ENCODE measurements at places on chromosomes 12 and 14.

DNA sequence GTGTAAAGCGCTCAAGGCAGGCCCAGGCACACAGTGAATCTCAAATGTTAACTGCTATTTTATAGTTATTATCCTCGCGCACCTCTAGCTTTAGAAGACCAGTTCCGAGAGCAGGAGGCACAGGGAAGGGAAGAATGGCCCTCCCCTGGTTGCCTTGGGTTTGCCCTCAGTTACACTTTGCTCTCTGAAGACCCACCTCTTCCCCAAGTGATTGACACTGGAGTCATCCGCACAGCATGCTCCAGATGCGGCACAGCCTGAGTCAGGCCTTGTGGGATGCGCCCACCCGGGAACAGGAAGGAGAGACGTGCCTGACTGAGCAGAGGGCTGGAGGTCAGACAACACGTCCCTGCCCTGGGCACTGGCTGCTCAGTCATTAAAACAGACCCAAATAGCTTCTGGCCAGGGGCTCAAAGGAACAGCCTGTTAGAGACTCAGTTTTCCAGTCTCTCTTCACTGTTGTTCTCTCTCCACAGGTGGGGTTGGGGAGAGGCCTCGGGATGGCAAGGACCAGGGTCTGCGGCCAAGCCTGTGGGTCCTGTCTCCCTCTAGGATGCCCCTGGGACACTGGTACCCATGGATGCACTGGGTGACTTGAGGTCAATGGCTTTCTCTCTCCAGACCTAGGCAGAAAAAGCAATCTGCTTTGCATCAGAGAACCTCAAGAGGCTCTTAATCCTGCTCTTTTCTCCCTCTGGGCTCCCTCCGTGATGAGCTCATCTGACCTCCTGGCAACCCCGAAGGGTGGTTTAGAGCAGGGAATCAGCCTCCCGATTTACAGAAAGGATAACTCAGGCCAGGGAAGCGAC is 13.6 kb upstream of the MLXIP start:
- peak; percentile 93 for DNase-seq
- peaks cover 3% of the 10 kb centered on the region for H3K36me3 ChIP-seq
- peak overlapping the region; percentile 83 for H3K27ac ChIP-seq
- peaks cover 30% of the 10 kb centered on the region for H3K4me1 ChIP-seq
- H3K27me3 ChIP-seq, result no peaks in the 10 kb centered on the region

DNA sequence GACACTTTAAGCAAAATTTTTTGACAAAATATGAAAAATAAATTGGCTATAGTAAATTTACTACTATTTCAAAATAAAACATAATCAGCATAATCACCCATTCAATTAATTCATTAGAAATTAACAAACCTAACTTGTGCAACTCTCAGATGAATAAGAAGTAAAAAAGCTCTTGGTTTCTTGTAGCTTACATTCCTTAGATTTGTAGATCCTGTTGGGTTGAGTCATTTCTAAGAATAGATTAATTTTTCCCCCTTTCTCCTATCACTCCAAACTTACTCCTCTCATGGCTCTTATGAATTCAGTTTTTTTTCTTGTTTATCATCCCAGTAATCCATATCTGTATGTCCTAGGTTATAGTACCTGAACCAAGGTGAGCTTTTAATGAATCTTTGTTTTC is 230.9 kb upstream of the LRIG3 start:
- no peaks in the 10 kb centered on the region for H3K4me1 ChIP-seq
- DNase-seq, result no peak
- H3K36me3 ChIP-seq, result no peaks in the 10 kb centered on the region
- H3K27ac ChIP-seq, result no peak overlapping the region
- H3K27me3 ChIP-seq, result no peaks in the 10 kb centered on the region

GRCh38 chr14:24849471-24849870 is 200.5 kb downstream of the STXBP6 start:
- no peaks in the 10 kb centered on the region for H3K27me3 ChIP-seq
- no peaks in the 10 kb centered on the region for H3K4me1 ChIP-seq
- no peak overlapping the region for H3K27ac ChIP-seq
- DNase-seq, result no peak

- H3K36me3 ChIP-seq, result no peaks in the 10 kb centered on the region
- H3K27me3 ChIP-seq, result no peaks in the 10 kb centered on the region
- no peak for DNase-seq
Observed at GRCh38 chr14:66398437-66398836, 87.7 kb upstream of the CCDC196 start.

DNA sequence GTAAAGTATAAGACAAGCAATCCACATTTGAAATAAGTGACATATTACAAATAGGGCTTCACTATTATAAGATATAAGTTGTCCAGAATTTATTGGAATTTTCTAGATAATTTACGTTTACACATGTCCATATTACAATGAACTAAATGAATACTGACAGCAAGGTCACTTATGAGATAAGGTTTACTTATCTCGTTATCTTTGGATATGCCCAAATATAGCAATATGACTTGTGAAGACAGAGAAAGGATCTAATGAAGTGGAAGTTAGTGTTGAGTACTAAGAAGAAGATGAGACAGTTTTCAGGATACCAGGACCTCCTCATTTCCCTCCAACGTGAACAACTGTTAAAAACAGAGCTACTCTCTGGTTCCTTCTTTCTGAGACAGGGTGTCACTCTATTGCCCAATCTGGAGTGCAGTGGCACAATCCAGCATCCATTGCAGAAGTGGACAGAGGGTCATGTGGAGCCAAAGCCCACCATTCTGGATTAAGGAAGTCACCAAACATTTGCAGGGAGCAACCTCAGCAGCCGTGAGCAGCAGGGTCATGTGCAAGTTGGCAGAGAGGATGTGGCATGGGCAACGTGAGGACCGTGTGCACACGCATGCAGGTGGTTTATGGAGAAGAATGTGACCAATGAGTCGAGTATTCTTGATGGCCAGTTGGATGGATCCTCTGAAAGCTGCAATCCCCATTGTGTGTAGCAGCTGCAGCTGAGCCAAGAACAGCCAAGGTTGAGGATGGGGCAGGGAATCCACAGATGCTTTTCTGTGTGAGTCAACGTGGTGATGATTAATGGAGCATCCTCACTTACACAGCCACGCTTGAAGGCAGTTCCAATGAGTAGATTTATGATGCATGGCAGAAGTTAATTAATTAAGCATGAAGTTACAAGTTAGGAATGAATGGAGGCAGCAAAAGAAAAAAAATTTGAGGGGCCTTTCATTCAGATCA is 111.0 kb downstream of the BICD1 start:
- no peaks in the 10 kb centered on the region for H3K4me1 ChIP-seq
- H3K27me3 ChIP-seq, result no peaks in the 10 kb centered on the region
- no peak overlapping the region for H3K4me3 ChIP-seq
- no peak for DNase-seq
- no peak overlapping the region for H3K27ac ChIP-seq

GRCh38 chr12:5060958-5061357 is 17.3 kb downstream of the KCNA5 start:
- H3K27me3 ChIP-seq, result no peaks in the 10 kb centered on the region
- H3K36me3 ChIP-seq, result no peaks in the 10 kb centered on the region
- H3K27ac ChIP-seq, result no peak overlapping the region
- H3K4me1 ChIP-seq, result no peaks in the 10 kb centered on the region
- H3K4me3 ChIP-seq, result no peak overlapping the region

GRCh38 chr14:57295239-57295638 is 26.5 kb downstream of the AP5M1 start:
- no peak for DNase-seq
- no peaks in the 10 kb centered on the region for H3K27me3 ChIP-seq
- H3K4me3 ChIP-seq, result no peak overlapping the region

- H3K27ac ChIP-seq, result no peak overlapping the region
- H3K36me3 ChIP-seq, result no peaks in the 10 kb centered on the region
- DNase-seq, result no peak
- no peaks in the 10 kb centered on the region for H3K27me3 ChIP-seq
- no peak overlapping the region for H3K4me3 ChIP-seq
Observed at GRCh38 chr14:36173161-36173560, 3.4 kb downstream of the PTCSC3 start.

- no peak overlapping the region for H3K27ac ChIP-seq
- H3K4me1 ChIP-seq, result no peaks in the 10 kb centered on the region
- H3K4me3 ChIP-seq, result no peak overlapping the region
- DNase-seq, result no peak
- no peaks in the 10 kb centered on the region for H3K36me3 ChIP-seq
Observed at GRCh38 chr12:99146730-99147129, 500.8 kb upstream of the GARIN6 start.

DNA sequence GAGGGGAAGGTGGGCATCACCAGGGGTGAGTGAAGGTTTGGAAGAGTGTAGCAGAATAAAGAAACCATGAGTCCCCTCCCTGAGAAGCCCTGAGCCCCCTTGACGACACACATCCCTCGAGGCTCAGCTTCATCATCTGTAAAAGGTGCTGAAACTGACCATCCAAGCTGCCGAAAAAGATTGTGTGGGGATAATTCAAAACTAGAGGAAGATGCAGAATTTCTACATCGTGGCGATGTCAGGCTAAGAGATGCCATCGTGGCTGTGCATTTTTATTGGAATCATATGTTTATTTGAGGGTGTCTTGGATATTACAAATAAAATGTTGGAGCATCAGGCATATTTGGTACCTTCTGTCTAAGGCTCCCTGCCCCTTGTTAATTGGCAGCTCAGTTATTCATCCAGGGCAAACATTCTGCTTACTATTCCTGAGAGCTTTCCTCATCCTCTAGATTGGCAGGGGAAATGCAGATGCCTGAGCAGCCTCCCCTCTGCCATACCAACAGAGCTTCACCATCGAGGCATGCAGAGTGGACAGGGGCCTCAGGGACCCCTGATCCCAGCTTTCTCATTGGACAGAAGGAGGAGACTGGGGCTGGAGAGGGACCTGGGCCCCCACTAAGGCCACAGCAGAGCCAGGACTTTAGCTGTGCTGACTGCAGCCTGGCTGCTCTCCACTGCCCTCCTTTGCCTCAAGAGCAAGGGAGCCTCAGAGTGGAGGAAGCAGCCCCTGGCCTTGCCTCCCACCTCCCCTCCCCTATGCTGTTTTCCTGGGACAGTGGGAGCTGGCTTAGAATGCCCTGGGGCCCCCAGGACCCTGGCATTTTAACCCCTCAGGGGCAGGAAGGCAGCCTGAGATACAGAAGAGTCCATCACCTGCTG is 7.0 kb downstream of the SERPINA1 start:
- H3K27ac ChIP-seq, result no peak overlapping the region
- DNase-seq, result no peak
- no peaks in the 10 kb centered on the region for H3K27me3 ChIP-seq
- no peaks in the 10 kb centered on the region for H3K36me3 ChIP-seq
- H3K4me3 ChIP-seq, result no peak overlapping the region

GRCh38 chr14:31020834-31021575 is 4.4 kb upstream of the AP4S1 start:
- no peak for DNase-seq
- no peaks in the 10 kb centered on the region for H3K4me1 ChIP-seq
- H3K36me3 ChIP-seq, result no peaks in the 10 kb centered on the region
- H3K4me3 ChIP-seq, result no peak overlapping the region

DNA sequence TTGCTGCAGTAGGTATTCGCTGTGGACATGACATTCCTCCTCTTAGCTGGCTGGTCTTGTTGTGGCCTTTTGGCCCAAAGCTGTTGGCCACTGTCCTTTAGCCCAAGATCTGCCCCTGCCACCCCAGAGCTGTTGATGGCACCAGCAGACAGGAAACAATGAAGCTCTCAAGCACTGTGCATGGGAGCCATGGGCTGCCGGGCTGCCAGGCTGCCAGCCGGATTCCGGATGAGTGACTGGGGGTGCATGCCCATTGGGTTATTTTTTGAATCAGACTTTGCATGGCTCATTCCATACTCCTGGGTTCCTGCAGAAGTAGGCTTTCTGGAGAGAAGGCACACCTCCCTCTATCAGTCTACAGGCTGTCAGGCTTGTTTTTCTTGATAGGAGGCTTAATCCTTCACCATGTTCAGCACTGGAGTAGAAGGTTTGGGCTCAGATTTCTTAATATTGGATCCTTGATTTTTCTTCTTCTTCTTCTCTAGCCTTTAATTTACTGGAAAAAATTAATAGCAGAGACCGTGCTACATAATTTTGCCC is 32.4 kb downstream of the MAX start:
- peaks cover 34% of the 10 kb centered on the region for H3K4me1 ChIP-seq
- H3K36me3 ChIP-seq, result peaks cover 4% of the 10 kb centered on the region
- H3K4me3 ChIP-seq, result no peak overlapping the region
- no peaks in the 10 kb centered on the region for H3K27me3 ChIP-seq
- H3K27ac ChIP-seq, result no peak overlapping the region

DNA sequence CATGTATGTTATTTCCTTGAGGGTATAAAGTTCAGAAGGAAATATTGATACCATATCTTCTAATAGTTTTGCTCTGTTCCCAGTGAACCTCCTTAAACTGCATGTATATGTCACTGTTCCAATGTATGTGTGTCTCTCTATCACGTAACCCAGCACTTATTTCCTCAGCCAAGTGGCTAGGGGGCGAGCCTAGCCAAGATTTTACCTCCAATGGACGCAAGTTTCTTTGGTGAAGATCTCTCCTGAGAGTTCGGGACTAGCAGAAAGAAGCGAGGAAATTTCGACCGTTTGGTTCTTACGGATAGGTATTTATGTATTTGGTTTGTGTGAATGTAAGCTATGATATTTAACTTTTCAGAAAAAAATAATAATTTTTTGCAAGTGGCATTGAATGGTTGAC is 2.5 kb downstream of the SFSWAP start:
- no peaks in the 10 kb centered on the region for H3K27me3 ChIP-seq
- no peaks in the 10 kb centered on the region for H3K4me1 ChIP-seq
- no peak overlapping the region for H3K4me3 ChIP-seq
- peaks cover 35% of the 10 kb centered on the region for H3K36me3 ChIP-seq
- H3K27ac ChIP-seq, result no peak overlapping the region

DNA sequence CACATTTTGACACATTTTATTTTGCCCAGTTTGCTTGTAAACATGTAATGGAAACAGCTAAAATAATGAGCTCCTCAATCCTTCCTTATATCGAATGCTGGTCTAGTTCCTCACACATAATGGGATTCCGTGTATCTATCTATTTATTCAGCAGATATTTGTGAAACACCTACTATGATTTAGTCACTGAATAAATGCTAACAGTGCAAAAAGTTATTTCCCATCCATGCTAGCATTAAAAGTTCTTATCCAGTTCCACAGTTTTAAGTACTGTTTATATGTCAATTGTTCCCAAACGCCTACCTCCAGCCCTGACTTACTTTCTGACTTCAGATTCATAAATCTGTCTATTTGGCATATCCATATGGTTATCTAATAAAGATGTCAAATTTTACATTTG is 1788.7 kb upstream of the FLRT2 start:
- no peak for DNase-seq
- no peak overlapping the region for H3K4me3 ChIP-seq
- H3K4me1 ChIP-seq, result no peaks in the 10 kb centered on the region

DNA sequence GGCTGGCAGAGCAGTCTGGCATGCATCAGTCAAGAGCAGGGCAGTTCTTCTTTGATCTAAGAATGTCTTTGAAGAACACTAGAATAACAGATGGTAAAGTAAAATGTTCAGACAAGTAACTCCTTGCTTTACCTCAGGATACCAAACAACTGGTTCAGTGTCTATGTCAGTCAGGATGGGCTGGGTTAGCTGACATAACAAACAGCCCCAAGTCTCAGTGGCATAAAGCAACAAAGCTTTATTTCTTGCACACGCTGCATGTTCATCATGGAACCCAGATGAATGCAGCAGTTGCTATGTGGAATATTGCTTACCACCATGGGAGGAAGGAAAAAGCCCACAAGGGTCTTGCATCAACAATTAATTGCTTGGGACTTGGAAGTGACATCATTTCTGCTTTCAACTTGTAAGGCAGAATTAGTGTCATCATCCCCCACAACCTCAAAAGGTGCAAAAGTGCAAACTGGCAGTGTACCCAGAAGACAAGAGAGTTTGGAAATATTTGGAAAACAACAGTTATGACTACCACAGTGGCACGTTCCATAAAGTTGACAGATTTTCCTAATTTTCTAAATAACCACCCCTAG is 21.2 kb downstream of the GPRC5D start:
- H3K4me3 ChIP-seq, result no peak overlapping the region
- no peaks in the 10 kb centered on the region for H3K4me1 ChIP-seq
- H3K36me3 ChIP-seq, result no peaks in the 10 kb centered on the region
- H3K27me3 ChIP-seq, result no peaks in the 10 kb centered on the region
- no peak overlapping the region for H3K27ac ChIP-seq
- no peak for DNase-seq

Measured in kidney (tissue), 22 donors.